ENCODE measurements at places on chromosomes 12 and 14.

- no peak for DNase-seq
Observed at GRCh38 chr14:99395909-99396530, 84.6 kb downstream of the SETD3 start.

DNA sequence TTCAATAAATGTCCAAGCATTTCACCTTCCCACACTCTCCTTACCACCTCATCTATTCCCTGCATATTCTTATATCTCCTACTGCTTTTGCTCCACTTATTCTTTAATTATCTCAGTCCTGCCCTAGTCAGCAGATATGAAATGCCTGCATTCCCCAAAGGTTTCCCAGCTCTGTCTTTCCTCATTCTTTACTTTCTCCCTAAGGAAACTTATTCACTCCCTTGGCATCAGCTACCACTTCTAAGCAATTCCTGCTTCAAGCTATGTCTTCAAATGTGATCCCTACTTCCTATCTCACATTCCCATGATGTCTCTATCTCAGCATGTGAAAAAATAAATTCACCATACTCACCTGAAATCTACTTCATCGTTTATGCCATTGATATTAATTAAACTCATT, 111.8 kb downstream of the CAPZA3 start:
- DNase-seq, result no peak

DNA sequence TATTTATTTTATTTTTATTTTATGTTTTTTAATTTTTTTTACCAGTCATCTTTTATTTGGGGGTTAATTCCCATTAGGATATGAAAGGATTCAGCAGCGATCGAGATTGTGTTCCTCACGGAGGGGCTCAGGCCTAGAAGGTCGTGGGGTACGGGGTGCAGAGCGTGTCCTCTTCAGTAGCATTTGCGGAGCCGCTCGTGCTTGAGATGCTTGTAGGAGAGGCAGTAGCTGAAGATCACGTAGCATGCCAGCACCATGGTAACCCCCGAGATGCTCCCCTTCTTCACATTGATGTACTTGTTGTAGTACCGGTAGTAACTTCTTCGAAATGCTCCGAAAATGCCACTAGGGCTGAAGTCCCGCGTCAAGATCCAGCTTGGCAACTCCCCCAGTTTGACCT, 40.5 kb upstream of the PLEKHG6 start:
- DNase-seq, result no peak

DNA sequence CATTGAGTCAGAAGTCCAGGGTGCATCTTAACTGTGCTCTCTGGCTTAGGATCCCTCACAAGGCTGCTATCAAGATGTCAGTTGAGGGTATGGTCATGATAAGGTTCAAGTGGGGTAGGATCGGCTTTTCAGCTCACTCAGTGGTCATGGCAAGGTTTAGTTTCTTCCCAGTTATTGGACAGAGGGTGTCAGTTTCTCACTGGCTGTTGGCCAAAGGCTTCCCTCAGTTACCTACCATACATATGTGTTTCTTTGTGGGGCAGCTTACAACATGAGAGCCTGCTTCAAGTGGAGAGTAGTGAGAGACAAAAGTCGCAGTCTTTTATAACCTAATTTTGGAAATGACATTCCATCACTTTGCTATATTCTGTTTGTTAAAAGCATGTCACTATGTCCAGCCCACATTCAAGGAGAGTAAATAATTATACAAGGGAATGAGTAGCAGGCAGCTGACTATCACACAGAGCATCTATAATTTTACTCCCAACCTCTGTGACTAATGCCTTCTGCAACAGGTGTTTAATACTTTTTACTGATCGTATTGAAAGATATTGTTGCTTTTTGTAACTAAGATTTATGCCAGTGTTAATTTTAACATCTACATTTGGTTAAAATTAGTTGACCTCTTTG, 572.8 kb upstream of the FBXO33 start:
- no peak for DNase-seq

DNA sequence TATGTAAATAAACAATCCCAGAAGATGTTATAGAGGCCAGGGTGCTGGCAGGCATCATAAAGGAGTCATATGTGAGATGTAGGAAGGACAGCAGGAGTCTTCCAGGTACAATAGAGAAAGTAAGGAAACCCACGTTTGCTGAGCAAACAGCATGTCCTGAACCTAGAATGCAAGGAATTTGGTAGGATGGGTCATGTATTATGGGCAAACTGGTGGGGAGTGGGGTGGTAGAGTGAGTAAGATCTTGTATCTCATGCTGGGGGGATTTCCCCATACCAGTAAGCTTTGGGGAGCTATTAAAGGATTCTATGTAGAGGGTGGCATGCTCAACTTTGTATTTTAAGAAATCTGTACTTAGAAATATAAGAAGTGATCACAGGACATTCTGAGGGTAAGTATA, 41.0 kb downstream of the CDKL1 start:
- DNase-seq, result no peak

DNA sequence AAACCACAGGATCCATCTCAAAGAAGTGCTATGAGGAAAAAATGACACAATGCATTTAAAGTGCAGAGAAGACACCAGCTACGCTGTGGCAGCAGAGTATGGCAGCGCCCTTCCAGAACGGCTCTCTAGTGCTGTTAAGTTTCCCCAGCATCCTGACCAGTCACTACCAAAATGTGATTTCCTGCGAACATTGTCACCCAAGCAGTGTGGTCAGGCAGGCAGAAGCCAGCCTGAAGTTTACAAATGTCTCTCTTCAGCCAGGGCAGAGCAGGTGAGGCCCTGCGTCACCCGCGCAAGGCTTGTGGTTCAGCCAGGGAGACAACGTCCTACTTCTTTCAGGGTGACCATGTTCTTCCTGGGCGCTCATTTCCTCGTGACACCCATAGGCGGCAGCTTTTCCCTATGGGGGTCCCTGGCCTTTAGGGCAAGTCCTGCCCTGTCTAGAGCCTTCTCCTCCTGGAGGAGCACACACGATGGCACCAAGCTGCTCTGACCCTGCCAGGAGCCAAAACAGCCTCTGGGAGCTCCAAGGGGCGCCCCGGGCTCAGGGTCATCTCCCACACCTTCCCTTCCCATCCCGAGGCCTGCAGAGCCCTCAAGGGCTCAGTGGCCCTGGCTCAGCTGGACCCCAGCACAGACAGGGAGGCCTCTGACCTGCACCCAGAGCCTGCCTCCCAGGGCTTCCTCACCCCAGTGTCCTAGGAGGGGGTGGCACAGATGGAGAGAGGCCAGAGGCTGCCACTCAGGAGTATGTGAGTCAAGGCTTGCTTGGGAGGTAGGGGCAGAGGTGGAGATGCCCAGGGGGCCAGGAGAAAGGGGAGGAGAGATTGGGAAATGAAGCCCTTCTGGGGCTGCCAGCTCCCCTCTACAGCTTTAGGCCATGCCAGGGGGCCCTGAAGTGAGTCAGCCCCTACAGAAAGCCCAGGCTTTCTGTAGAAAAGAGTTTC, 41.9 kb downstream of the PSMA6 start:
- DNase-seq, result no peak

DNA sequence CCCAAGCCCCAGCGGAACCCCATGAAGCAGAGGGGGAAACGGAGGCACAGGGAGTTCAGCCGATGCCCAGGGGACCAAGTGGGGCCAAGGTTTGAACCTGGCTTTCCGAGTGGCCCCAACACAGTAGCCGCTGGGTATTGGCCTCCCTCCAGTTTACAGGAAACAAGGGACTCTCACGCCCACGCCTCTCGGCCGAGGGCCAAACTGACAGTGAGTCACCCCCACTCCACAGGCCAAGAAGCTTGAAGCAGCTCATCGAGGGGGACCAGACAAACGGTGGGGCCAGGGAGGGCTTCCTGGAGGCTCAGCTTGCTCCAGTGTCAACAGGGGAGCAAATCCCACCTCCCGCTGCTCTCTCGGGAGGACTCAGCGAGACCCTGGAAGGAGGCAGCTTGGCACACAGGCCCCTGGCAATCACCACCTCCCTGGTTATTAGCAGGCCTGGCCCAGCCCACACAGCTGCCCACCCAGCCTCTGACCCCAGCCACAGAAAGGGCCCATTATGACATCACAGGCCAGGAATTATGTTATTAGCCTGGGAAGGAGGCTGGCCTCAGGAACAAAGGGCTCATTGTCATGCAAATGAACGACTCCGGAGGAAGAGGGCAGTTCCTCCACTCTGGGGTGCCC, 54.6 kb downstream of the NCOR2 start:
- peak; percentile 79 for DNase-seq

GRCh38 chr14:23641180-23641914, 5.2 kb downstream of the DHRS2 start:
- no peak for DNase-seq

DNA sequence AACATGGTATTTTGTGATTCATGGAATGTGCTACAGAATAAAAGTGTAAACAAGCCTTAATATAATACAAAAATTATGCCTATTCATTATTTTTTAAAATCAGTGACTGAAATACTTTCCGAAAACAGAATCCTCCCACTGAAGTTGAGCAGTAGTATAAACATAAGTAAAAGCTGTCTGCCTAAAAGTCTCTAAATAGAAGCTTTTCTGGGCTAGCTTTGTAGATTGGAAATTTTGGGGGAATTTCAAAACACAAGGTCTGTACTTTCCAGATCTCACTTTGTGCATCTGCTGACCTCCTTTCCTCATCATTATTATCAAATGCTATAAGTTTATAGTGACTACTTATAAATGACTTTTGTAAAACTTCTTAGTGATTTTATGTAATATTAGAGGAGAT, 80.4 kb upstream of the TRHDE start:
- DNase-seq, result no peak

GRCh38 chr12:6553051-6553868, 2.6 kb downstream of the IFFO1 start:
- DNase-seq, result no peak

DNA sequence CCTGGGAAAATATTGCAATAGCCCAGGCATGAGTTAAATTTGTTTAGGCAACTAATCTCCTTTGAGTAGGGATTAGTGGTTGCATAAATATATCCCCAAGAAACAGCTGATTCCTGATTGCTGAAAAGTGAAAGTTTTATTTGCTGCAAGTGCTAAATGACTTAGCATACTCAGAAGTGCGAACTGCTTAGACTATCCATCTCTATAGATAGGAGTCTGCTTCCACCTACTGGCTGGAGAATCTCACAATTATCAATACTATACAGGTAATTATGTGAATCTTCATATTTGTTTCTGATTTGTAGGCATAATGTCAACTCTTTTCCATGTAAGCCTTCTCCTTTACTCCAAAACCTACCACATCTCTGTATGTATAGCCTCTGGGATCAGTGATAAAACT, 12.0 kb upstream of the SLCO1B3 start:
- no peak for DNase-seq

- DNase-seq, result no peak
Observed at GRCh38 chr14:52583544-52583943, 30.9 kb downstream of the GPR137C start.

GRCh38 chr14:67650694-67651093, 23.7 kb downstream of the VTI1B start:
- DNase-seq, result no peak

DNA sequence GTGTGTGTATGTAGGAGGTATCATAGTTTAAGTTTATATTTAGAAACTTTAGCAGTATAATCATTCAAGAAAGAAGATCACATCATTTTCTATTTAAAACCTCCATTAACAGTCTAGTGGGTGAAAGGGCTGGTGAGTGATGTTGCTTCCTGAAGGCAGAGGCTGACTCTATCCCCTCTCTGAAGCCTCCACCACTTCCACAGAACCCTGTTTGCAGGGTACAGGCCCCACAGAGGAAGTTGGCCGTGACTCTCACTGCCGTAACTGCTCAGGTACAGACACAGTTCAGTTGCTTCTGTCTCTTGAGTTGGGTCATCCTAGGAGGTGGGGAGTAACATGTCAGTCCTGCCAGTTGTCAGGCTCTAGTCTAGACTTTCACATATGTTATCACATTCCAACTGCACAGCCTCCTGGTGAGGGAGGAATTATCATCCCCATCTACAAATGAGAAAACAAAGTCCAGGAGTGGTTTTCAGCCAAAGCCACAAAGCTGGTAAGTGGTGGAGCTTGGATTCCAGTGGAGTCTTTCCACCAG, 31.5 kb downstream of the CFL2 start:
- no peak for DNase-seq

GRCh38 chr12:116916122-116916521, 5.4 kb downstream of the FBXW8 start:
- no peak for DNase-seq

DNA sequence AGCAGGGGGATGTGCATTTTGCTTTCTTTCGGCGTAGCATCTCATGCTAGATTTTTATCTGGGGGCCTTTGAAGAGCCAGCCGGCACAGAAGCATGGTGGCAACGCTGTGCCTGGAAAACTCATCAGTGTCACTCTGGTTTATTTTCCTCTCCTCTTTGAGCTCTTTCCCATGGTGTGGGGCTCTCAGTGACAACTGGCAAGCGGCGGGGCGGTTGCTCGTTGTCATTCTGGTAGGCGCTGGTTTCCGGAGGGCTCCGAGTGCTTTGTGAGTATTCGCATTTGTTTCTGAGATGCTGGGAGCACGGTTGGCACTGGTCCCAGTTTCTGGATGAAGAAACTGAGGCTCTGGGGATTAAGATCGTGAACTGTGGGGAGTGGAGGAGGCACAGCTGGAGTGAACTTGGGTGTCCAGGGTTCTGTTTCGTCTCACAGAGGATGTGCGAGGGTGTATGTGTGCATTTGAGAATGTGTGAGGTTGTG, 23.3 kb downstream of the TPCN1 start:
- DNase-seq, result no peak

- no peak for DNase-seq
Observed at GRCh38 chr14:64501411-64502171, 2.0 kb downstream of the ZBTB25 start.

- DNase-seq, result no peak
Observed at GRCh38 chr12:15469356-15469755, 147.0 kb downstream of the PTPRO start.

DNA sequence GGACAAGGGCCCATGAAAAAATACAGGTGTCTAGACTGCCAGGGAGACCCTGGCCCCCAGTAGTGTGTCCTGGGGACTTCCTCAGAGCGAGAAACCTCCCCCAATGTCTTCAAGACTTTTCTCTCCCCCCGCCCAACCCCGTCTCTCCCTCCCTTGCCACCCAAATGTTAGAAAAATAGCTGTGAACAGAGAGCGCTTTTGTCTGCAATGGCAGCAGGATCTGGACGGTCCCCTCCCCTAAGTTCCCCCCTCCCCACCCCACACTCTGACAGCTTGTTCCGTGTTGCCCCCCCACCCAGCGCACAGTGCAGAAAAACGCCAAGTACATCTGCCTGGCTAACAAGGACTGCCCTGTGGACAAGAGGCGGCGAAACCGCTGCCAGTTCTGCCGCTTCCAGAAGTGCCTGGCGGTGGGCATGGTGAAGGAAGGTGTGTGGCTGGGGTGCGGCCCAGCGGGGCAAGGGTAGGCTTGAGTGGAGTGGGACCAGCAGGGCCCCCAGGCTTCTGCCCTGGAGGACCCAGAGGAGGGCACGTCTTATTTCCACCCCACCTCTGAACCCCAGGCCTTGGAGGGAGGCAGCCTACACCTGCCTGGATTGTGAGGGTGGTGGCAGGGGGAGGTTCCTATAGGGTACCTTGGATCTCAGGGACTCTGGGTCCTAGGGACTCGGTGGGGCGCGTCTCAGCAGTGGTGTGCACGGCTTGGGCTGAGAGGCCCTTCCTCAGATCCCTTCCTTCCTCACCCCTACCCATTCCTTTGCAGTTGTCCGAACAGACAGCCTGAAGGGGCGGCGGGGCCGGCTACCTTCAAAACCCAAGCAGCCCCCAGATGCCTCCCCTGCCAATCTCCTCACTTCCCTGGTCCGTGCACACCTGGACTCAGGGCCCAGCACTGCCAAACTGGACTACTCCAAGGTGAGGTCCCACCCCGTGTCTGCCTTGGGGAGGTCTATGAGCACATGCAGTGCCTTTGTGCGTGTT, 4.8 kb downstream of the NR4A1 start:
- DNase-seq, result no peak
